Stimulated activated CD4-positive, alpha-beta T cell treated with anti-CD3 and anti-CD28 coated beads, Interleukin-4, amount 100 ng/mL, for 4 hours (primary cell): ENCODE measurements at places on chromosomes 7 and 10.

DNA sequence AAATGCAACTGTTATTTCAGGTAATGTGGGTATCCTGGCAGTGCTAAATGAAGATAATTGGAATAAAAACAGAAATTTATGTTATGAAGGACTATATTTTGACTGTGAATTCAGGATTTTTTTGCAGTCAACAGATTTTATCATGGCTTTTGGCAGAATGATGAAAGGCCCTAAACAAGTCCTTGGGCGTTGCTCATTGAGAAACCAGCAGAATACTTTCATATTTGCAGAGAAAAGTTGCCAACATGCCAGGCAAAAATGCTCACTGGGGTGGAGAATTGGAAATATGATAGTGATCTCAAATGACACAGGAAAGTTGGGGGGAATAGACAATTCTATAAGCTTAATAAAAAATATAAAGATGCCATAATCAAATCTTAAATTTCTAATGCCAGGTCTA is 121.1 kb downstream of the GPR85 start:
- no peak for DNase-seq

DNA sequence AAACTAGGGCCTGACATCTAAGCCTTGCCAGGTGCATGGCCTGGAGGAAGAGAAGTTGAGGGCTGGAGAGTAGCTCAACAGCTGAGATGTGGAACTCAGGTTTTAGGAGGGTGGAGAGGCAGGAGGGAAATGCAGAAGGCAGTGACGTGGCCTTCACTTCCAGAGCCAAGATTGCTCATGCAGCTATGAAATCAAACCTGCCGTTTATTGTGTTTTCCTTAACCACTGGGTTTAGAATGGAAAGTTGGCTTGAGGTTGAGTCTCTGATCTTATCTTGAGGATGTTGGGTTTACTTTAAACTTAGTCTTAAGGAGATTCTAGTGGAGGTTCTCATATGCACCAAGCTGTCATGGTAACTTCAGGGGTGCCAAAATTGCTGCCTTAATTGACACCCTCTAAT is 178.6 kb downstream of the SORCS3 start:
- no peak for DNase-seq

- peak; percentile 24 for DNase-seq
Observed at GRCh38 chr7:141071260-141071854, 2.5 kb upstream of the TMEM178B start.

DNA sequence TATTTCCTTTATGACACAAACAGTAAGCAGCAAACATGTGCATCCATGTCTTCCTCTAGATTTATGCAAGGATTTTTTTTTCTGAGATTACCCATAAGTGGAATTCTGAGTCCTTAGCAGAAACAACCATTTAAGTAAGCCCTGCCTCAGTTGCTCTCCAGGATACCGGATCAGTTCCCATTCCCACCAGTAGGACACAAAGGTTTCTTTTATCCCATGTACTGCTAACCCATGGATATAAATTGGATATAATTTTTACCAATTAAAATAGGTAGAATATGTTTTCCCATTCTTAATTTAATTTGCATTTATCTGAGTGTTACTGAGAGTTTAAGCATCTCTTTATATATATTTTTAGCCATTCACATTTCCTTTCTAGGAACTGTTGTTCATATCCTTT is 280.9 kb downstream of the FGFR2 start:
- no peak for DNase-seq

- DNase-seq = no peak
Observed at GRCh38 chr10:50674469-50675254, 50.9 kb upstream of the SGMS1 start.

GRCh38 chr10:88471899-88472298 is 111.2 kb downstream of the RNLS start:
- no peak for DNase-seq

GRCh38 chr7:4682621-4683042 is 537 bp downstream of the FOXK1 start:
- peak; percentile 29 for DNase-seq

GRCh38 chr7:16558761-16559302 is 32.2 kb downstream of the LRRC72 start:
- no peak for DNase-seq

GRCh38 chr7:121107923-121108498 is 119.5 kb downstream of the CPED1 start:
- DNase-seq = no peak

DNA sequence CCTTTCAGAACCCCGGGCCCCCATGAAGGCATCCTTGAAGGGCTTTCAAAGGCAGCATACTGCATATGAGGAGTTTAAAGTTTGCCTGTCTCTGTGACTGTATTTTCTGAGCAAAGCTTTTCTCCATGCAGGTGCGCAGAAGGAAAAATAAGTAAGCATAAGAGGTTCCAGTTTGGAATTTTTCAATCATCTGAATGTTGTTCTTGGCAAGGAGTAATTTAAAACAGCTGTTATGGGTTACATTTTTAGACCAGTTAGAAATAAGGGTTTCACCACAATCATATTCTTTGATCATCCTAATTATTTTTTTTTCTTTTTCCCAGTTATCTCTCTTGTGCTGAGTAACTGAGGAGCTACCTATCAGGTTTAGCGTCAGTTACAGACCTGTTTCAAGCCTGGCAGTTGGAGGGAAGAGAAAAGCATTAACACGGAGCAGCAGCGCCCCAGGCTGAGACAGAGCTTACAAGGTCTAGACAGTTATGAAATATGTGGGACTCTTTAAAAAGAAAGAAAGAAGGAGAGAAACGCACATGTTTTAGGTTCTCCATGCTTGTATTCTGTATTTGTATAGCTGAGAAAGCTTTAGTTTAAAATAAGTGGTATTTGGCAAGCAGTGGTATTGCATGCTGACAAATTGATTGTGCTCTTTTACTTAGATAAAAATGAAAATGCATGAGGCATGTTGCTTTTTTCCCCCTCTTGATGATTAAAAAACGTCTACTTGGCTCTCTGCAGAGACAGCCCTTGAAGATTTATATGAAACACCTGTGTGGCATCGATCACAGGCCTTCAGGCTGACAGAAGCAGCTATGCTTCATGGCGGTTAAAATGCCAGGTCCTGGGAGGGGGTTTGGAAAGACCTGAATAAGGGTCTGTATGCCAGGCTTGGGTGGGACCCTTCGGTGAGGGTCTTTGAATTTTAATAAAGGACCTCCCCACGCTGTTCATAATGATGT is 157.6 kb downstream of the GRK5 start:
- no peak for DNase-seq

DNA sequence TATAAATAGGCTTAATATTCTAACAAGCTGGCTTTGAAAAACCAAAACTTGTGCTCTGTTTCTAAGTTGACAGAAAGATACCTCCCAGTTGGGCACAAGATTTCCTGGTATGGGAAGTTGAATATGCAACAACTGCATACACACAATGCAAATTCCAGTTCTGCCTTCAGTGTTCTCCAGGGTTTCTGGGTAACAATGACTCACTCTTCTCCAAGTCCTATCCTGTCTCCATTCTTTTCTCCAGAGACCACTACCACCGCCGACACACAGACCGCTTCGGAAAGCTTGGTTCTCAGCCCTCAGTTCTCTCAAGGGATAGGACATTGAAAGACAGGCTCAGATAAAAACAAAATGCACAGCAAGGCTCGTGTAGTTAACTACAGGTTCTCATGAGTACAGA is 12.2 kb downstream of the PDE1C start:
- DNase-seq = no peak

- no peak for DNase-seq
Observed at GRCh38 chr10:4848356-4849041, 22.5 kb downstream of the AKR1E2 start.

DNA sequence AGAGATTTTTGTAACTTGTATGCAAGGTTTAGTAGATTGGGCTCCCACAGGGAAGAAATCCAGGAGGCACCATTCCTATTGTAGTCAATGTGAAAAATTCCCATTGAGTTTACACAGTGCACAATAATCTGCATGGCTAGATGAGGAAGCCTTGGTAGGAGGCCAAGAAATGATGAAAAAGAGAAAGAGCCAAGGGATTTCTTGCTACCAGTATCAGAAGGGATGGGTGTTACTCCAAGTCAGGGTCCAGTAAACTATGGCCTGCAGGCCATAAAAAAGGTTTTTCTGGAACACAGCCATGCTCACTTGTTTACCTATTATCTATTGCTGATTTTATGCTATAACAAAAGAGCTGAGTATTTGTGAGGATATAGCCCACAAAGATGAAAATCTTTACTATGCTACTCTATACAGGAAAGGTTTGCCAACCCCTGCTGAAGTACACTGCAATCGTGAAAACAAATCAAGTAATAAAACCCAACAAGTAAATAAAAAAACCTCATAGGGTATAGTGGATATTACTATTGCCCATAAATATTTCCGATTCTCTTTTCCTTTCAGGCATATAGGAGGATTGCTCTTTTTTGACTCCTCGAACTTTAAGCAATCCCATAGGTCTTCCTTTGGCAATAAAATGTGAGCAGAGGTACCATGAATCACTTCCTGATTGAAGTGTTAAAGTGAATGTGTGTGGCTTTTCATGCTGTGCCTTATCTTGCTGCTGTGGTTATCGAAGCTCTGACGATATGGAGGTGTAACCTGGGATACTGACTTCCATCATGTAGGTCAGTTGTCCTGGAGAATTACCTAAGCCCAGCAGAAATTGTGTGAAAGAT is 256.3 kb upstream of the MAGI2 start:
- no peak for DNase-seq

DNA sequence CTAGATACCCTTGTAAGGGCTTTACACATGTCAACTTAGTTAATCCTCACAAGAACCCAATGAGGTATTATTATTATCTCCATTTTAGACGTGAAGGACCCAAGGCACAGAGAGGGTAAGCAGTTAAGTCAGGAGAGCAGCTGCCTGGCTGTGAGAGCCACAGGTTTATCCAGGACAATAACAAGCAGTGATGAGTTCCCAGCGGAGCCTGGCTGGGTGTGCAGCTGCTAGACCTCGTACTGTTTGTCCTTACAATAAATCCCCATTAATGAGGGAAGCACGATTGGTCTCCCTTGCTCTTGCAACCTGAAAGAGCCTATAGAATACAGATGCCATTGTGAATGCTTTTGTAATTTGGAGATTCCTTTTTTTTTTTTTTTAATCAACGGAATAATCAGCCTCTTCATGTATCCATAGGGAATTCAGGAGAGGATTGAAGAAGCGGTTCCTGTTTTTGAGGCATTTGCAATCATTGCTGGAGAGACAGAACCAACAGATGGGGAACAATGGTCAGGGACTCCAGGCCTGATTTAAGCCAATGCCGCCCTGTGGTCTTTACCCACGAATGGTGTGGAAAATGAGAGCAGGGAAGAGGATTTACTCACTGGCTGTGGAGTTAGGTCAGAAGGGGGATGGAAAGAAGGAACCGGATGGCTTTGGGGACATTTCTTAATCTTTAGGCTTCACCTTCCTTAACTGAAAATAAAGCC is 12.3 kb upstream of the ASB4 start:
- DNase-seq = no peak

DNA sequence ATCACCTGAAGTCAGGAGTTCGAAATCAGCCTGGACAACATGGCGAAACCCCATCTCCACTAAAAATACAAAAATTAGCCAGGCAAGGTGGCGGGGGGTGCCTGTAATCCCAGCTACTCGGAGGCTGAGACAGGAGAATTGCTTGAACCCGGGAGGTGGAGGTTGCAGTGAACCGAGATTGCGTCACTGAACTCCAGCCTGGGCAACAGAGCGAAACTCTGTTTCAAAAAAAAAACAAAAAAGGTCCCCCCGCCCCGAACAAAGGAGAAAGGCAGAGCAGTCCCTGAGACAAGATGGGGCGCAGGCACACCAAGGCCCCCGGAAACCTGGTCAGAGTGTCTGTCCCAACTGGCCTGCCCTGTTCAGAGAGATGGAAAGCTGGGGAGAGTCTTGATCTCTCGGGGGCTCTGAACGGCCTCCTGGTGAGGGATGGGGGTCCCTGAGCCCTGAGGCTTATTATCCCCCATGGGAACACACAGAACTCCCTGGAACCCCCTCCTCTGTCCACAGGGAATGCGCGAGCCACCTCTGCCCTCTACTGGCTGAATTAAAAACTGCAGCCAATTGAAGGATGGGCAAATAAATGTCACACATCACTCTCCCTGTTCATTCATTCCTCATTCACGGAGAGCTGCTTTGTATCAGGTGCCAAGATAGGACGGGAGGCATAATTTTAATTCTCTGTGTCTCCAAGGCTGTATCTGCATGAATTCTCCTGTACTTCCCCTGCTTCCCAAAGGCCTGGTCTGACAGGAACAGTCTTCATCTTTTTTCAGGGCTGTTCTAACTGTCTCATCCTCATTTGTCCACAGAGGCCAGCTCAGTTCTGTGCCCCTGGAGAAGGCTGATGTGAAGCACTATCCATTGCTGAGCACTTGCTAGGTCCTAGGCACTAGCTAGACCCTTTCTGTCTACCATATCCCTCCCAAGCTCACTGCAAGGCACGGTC is 28.9 kb downstream of the MAT1A start:
- DNase-seq = peak; percentile 9

DNA sequence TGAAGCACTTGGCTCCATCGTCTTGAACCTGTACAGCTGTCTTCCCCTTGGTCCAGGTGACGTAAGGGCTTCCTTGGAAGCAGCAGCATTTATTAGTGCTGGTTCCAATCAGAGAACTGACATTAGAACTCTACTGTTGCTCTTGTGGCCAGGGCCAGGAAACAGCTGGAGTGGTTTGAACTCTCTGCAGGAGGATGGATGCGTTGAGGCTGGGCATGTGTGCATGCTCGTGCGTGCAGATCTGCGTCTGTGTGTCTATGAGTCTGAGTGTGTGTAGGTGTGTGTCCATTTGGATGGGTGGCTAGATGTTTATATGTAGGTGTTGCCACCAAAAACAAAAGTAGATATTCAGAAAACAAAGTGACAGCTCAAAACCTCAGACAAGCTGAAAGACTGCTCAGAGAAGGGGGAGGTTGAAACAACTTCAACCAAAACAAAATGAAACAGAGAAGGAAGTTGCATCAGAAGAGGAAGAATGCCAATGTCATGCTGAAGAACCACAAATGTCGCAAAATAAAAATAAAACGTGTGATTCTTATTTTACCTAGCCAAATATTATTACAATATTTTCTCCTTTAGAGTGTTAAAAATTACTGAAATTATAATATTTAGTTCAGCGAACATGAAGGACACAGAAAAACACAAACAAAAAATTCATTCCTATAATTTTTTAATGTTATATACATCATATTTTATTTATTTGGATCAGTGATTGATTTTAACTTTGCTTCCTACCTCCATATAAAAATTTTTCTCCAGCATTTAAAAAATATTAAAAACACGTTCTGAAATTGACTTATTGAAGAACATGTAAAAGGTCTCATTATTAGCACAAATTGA is 96.1 kb upstream of the MKLN1 start:
- peak; percentile 24 for DNase-seq

GRCh38 chr7:28435732-28436378 is 23.5 kb downstream of the CREB5 start:
- DNase-seq = no peak

DNA sequence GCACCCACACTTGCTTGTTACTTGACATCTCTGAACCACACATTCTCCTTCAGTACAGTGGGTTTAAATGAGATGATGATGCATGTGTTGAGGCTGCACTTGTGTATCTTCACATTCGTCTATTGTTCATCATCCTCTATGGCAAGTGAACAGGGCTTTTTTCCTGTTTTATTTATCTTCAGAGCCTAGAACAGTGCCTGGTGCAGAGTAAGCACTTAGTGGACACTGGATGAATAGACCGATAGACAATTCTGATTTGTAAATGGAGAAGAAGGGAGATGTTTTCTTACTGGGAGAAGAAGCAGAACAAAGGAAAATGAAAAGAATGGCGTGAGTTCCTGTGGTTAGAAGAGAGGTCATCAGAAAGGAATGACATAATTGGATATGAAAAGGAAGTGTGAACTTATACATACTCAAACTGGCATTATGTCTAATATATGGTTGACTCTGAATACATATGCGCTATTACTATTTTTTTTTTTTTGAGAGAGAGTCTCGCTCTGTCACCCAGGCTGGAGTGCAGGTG is 99.7 kb downstream of the AVL9 start:
- no peak for DNase-seq
